ENCODE measurements at places on chromosomes 3 and 15.

- DNase-seq: peak; percentile 76
Observed at GRCh38 chr15:101115786-101116680, 135.8 kb downstream of the CHSY1 start.

GRCh38 chr3:33456756-33457155 lies 16.6 kb upstream of the UBP1 start:
- DNase-seq: peak; percentile 22

DNA sequence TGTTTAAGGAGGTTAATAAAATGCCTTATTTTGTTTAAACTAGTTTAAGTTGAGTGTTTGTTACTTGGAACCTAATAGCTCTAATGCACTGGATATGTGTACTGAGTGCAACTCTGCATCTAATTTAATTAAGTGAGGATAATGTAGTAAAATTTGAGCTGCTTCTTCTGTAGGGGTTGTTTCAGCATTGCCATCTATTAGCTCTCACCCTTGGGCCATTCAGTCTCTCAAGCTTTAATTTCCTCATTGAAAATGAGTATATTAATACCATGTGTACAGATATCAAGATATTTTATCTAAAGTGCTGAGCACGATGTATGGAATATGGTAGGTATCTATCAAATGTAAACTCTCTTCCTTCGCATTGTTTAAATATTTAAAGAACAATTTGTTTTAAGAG lies 375.7 kb upstream of the LRRC3B start:
- DNase-seq: no peak

GRCh38 chr3:182081096-182081495 lies 369.4 kb downstream of the SOX2 start:
- no peak for DNase-seq

GRCh38 chr3:25448750-25449692 lies 21.0 kb downstream of the RARB start:
- DNase-seq: peak; percentile 73

- no peak for DNase-seq
Observed at GRCh38 chr3:42092006-42092405, 849 bp downstream of the TRAK1 start.

GRCh38 chr3:194103505-194103904 lies 32.4 kb upstream of the HES1 start:
- DNase-seq: no peak

- DNase-seq: no peak
Observed at GRCh38 chr3:58375254-58375653, 42.6 kb downstream of the PXK start.

DNA sequence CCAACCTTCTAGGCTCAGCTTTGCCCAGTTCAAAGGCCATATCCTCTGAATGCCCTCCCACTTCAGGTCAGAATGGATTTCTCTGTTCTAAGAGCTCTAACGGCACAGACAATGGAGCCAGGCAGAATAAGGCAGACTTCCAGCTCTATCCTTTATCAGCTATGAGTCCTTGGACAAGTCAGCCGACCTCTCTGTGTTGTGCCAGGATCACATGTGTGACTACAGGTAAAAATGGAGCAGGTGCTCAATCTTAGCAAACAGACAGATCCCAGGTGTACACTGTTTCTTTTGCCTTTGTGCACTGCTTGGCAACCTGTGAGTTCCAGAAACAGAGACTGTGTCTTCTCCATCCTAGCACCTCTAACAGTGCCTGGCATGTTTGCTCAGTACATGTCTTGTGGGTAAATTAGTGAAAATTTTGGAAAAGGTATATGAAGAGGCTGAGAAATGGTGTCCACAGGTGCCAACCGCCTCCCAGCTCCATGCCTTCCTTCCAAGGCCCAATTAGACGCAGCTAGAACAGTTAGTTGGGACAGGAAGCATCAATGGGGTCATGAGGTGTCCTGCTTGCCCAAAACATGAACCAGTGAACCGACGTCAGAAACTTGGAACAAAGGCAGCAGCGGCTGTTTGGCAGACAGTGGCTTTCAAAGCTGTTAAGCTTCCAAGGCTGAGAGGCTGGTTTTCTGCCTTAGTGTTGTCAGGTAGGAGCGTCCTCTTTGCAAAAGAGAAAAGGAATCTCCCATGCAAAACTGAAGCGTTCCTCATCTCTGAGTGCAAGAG lies 28.7 kb downstream of the TLE3 start:
- no peak for DNase-seq

- DNase-seq: no peak
Observed at GRCh38 chr3:167936019-167936418, 159.7 kb downstream of the GOLIM4 start.

DNA sequence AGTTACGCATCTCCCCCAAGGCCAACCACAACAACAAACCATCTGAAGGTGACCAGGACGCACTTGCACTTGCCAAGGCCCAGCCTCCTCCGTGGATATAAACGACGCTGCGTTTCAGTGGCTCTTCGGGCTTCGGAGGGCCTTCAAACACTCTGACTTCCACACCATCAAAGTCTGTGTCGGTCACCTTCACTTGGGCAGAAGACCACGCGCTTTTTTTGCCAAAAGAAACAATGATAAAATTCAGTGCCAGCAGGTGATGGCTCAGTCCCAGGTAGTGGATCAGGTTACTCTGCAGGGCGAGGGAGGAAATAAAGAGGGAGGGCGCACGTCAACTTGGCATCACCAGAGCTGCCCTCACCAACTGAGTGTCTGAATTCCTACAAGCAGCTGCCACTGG lies 63.0 kb downstream of the NCEH1 start:
- DNase-seq: no peak

GRCh38 chr3:100402256-100402655 lies 917 bp downstream of the LNP1 start:
- peak; percentile 66 for DNase-seq

DNA sequence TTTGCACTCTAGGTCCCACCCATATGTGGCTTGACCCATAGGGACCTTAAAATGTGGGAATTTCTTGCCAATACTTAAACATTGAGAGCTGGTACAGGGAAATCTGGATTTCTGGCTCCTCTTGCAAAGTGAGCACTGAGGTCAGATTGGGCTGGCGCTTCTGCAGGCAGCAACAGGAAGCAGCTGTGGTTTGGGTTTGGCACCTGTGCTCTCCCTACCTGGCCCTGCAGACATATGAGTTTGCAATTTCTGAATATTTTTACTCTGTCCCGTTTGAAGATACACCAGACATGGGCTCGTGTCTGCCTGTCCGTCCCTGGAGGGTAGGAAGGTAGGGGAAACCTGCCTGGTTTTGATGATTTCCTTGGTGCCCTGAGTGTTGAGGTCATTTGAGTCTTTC lies 74.8 kb upstream of the SEC13 start:
- DNase-seq: no peak

DNA sequence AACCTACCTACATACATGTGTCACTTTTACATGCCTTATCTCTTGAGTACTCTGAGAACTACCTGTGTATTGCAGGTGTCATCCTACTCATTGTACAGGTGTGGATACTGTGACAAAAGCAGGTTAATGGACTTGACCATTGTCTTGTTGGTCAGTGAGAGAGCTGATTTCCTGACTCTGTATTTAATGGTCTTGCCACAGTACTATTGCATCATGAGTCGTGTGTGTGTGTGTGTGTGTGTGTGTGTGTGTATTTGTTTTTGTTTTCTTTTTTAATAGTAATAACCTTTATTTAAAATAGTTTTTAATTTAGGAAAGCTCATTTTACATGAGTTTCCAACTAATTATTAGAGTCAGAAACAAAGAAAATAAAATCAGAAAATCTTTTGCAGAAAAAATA lies 7.7 kb downstream of the SELENOT start:
- DNase-seq: peak; percentile 25

GRCh38 chr15:74802862-74803447 lies 9.7 kb upstream of the LMAN1L start:
- DNase-seq: no peak

Measured in fibroblast of the aortic adventitia (primary cell).